ENCODE measurements at places on chromosomes 16 and 17. TPM values are rescaled to one million over a fixed set of nuclear protein-coding genes. Genes with fewer than 3 reads are reported as not detected.

- H3K36me3 ChIP-seq: peaks cover 30% of the 10 kb centered on the region
- DNase-seq: no peak
- H3K4me1 ChIP-seq: peaks cover 30% of the 10 kb centered on the region
These were observed 115.9 kb downstream of the ANKRD11 start for GRCh38 chr16:89374393-89374960.

GRCh38 chr16:50172195-50172922 lies 19.3 kb downstream of the TENT4B start:
- no peak for DNase-seq
- H3K27me3 ChIP-seq: no peaks in the 10 kb centered on the region
- no peak overlapping the region for H3K27ac ChIP-seq
- H3K4me1 ChIP-seq: peaks cover 32% of the 10 kb centered on the region

DNA sequence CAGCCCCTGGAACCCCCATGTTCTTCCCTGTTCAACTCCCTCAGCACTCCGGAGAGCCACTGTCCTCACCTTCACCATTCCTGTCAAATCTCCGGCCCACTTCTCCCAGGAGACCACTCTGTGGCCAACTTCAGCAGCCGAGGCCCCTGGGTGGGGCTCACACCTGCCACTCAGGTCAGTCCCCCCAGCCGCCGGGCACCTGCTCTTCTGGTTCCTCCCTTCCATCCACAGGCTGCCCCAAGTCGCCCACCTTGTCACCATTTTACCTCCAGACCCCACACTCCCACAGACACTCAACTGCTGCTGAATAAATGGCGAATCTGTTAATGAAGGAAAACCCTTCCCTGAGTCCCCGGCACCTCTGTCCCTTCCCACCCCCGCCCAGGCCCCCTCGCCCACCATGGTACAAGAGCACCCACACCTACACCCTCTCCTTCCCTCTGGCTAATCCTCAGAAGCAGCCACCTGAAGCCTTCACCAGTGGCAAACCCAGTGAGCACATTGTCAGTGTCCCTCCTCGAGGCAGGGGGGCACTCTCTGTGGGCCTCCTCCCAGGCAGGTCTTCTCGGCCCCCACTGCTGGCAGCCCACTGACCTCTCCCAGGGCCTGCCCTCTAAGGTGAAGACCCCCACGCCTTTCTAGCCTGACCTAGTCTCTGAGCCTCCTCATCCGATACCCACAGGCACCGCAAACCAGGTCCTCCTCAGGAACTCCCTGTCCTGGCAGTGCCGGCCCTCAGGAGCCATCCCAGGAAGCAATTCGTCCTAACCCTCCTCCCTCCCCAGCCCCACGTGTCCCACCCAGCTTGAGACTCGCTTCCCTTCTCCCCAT lies 8.2 kb downstream of the CANT1 start:
- DNase-seq: no peak
- no peak overlapping the region for H3K4me3 ChIP-seq

- peaks cover 1% of the 10 kb centered on the region for H3K27me3 ChIP-seq
- H3K4me3 ChIP-seq: no peak overlapping the region
- no peaks in the 10 kb centered on the region for H3K4me1 ChIP-seq
- no peaks in the 10 kb centered on the region for H3K36me3 ChIP-seq
These were observed 205.6 kb downstream of the FOXL1 start for GRCh38 chr16:86783636-86784626.

Gene P2RX1
- total RNA-seq: 0.78 TPM

Gene CD79B
- 29.2 TPM for total RNA-seq

Gene PPP1R27
- not detected for total RNA-seq

All from activated CD4-positive, alpha-beta T cell treated with anti-CD3 and anti-CD28 coated beads, Interleukin-2, amount 10 ng/mL, durations not matched to agents 24 days and 14 days (primary cell).